ENCODE measurements at places on chromosomes 5 and 9.

DNA sequence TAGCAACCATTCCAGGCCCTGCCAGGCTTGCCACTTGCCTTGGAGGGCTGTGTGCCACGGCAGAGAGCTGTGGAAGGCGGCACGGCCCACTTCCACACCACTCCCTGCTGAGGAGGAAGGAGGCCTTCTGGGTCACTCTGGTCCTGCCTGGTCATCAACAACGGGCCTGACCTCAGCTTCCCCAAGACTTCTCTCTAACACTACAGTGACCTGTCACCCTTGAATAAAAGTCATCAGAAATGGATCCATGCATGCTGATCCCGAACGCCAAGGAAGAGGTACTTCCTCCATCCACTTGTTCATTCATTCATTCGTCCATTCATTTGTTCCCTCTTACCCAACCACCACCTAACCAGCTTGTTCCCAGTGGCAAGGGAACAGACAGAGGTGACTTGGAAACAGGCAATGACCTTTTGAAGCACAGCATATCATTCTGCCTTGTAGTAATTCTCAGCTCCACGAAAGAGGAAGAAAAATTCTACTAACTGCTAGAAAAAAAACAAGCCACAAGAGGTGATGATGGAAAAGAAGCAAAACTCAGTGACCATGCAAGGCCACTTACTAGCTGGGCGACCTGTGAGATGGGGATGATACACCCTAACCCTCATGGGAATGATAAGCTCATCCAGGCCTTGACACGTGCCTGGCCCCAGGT, 58.6 kb downstream of the STK10 start:
- no peak for DNase-seq

- no peak for DNase-seq
These were observed 17.8 kb upstream of the ZNF622 start for GRCh38 chr5:16483361-16483760.

GRCh38 chr5:9781275-9781674, 151.1 kb upstream of the TAS2R1 start:
- no peak for DNase-seq

DNA sequence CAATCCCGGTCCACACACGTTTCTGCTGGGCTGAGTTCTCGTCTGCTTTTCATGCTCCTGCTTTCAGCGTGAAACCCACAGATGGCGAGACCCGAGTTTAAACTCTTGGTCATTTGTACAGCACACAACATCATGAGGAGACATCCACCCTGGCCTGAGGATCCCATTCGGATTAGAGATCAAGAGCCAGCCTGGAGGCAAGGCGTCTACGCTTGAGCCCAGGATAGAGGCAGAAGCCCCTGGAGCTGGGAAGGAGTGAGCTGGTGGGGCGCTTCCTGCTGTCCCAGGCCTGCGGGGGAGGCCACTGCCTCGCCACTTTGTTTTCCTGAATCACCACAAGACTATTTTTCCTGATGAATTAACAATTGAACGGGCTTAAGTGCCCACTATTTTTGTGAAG, 281.9 kb upstream of the IRX4 start:
- no peak for DNase-seq

- no peak for DNase-seq
These were observed 57.8 kb downstream of the ANKH start for GRCh38 chr5:14813747-14814146.

GRCh38 chr5:40273936-40274335, 405.8 kb upstream of the PTGER4 start:
- DNase-seq = no peak

GRCh38 chr9:36208521-36209253, 18.0 kb downstream of the CLTA start:
- no peak for DNase-seq

DNA sequence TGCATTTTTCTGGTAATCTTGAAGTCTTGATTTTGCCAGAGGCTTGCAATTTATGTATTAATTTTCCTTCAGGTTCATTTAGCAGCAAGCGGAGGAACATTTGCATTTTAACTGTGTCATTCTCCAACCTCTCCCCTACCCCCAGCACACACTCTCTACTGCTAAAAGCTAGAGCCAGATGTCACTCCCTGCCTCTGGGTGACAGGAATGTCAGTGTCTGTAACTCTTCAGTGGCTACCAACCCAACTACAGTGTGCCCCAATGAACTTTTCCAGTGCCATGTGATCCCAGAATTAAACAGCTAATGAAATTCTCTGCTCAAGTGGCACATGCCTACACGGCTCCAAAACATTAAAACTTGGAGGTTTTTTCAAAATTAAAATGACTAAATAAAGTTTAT, 260.3 kb downstream of the GOLPH3 start:
- DNase-seq = no peak

All from CD4-positive, alpha-beta T cell (primary cell).